ENCODE measurements at places on chromosomes 7 and 10.

- no peak for DNase-seq
These were observed 5.3 kb downstream of the COL1A2 start for GRCh38 chr7:94400022-94400421.

DNA sequence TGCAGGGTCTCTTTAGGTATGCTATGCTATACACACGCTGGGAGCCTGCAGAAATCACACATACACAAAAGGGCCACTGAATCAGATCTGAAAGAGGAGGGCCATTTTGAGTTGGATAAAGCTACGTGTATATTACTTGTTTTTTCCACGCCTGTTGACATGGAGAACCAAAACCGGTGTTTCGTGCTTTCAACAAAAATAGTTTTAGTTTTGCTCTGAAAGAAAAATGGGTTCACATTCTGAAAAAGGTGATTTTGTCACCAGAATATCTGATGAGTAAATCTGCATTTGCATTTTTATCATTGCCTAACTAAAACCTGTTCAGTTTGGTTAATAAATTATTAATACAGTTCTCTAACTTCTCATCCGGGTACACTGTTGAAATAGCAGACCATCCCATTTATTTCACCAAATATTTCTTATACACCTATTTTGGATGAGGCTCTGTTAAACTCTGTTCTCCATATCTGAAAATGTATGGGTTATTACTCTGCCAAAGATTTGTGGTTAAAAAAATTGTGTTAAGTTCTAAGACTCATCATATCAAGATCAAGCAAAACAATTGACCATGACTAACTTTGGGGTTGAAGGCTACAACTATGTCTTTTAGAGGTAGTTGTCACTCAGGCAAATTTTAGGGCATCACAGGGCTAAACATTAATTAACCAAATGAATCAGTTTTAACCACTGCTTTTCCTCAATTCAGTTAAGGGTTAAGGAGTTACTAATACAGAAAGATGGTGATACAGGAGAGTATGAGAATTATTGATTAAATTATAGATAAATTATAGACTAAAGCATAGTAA is 101.2 kb upstream of the RPA3 start:
- no peak for DNase-seq

GRCh38 chr10:124697443-124697836 is 46.7 kb downstream of the FAM53B start:
- DNase-seq: no peak

GRCh38 chr10:95505641-95506040 is 55.5 kb downstream of the SORBS1 start:
- no peak for DNase-seq

DNA sequence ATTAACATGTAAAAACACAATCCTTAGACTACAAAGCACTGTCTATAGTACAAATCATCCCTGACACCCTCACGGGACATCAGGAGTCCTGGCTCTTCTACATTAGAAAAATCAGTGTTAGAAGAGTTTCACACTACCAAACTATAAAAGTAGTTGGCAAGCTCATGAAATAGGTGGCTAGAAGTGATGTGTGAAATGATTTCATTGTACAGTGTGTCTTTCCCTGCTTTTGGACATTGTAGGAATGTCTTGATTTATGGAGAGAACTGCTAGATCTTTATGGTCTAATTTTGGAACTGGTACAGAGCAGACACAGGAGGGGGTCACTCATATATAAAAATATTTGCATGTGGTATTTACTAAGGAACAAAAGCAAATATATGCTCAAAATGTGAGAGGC is 33.2 kb downstream of the SEMA3A start:
- no peak for DNase-seq

DNA sequence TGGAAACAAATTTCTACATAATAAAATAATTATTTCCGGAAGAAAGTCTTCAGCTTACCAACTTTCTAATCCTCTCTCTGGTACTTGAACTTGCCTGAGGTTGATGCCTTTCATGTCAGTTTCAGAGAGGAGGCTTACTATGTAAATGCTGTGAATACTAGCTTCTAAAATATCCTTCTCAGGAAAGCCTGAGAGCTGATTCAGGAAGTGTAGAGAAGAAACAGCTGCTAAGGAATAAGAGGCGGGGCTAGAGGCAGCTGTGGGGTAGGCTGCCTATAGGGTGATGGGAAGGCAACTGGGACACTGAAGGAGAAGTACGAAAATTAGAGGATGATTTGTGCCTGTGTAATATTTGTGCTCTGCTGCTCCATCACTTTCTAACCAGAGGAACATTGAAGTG is 69.3 kb downstream of the AVL9 start:
- DNase-seq: no peak

DNA sequence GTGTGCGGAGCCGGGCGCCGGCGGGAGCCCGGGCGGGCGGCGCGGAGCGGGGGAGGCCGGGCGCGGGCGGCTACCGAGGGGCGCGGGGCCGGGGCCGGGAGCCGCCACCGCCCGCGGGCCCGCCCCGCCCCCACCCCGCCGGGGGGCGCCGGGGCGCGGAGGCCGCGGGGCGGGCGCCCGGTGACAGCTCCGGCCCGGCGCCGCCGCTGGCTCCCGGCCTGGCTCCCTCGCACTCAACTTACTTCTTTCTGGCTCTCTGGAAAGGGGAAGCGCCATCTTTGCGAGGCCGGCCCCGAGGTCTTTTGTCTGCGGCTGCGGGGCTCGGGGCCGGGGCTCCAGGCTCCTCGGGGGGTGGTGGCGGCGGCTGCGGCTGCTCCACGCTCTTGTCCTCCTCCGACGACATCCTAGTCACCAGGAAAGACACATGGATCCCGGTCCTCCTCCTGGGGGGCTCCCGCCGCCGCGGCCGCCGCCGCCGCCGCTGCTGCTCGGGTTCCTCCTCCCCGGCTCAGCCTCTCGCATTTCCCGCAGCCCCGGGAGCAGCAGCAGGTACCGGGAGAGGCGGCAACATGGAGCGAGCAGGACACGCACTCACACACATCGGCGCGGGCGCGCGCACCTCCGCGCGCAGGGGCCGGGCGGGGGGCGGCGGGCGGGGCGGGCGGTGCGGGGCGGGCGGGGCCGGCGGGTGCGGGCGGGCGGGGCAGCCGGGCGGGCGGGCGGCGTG is at the start of gene KMT2C:
KMT2C (minus strand) TSS at position 620 of the 727 bp plus-strand sequence; CDS start at position 403, 217 bp downstream.
- no peak for DNase-seq

GRCh38 chr10:72334196-72334824 is 20.4 kb downstream of the DNAJB12 start:
- peak; percentile 60 for DNase-seq

DNA sequence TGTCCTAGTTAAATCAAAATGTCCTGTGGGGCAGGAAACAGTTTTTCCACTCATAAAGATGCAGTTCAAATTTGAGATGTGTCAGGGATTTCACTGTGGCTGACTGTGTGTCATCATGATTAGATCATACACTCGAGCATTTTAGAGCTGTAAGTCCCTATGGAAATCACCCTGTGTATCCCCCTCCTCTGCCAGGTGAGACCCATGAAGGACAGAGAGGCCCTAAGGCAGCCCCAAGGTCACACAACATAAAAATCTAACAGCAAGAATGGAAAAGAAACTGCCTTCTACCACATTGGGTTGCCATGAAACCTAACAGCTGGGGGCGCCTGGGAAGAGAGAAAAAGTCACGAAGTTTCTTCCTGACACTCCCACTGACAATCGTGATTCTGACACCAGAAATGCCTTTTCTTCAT is 135.8 kb downstream of the KCNMA1 start:
- DNase-seq: no peak

GRCh38 chr10:120492346-120492745 is 35.3 kb downstream of the PLPP4 start:
- DNase-seq: no peak

DNA sequence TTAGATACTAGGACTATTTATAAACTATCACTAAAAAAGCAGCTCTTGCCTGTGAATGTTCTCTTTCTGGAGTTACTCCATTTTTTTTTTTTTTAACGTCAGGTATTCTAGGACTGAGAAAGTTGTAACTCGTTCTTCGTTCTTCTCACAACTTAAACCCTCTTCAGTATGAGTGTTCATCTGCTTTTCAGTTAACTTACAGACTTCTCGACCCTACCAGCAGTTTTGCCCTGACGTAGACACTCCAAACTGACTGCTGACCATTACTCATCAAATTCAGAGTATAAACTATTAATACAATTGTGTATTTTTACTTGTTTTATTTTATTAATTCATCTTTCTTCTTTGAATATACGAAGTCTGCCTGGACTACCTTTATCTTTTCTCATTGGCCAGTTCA is 353.1 kb downstream of the GPR37 start:
- DNase-seq: no peak

DNA sequence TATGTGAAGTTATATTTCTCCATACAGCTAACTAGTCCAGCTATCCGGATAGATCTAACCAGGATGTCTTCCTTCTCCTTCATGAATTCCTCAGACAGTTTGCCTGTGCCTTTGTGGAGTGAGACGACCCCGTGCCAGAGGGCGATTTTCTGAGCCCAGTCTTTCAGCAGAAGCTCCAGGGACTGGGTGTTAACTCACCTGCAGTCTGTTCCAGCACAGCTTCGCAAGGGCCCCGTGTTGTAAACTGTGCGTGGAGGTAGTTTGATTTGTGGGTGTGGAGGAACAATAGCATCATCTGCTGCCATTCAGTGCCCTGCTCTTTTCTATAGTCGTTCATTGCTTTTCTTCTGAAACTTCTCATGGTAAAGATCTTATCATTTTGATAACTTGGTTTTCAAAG is 103.8 kb downstream of the INPP5A start:
- no peak for DNase-seq

DNA sequence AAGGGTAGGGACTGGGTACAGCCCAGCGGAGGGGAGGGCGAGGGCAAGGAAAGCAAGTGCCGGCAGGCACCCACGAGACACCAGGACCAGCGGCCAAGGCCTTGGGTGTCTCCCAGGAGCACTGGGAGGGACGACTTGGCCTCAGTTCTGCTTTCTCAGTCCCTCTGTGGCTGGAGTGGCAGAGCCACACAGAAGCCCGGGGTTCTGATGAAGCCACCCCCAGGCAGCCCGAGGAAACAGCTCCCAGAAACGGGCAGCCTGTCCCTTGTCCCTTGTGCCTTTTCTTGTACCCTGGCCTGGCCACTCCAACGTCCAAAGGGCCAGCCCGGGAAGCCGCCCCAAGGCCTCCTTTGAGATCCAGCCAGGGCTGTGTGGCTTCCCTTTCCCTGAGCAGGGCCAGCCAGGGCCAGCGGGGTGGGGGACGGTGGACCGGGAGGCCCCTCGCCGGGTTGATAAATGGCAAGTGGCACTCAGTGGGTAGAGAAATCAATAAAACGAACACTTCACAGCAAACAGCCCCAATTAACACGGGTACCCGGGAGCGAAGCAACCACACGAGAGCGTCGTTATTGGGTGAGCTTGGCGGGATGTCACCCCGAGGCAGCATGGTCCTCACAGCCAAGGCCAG is 69.8 kb upstream of the GNA12 start:
- DNase-seq: no peak

DNA sequence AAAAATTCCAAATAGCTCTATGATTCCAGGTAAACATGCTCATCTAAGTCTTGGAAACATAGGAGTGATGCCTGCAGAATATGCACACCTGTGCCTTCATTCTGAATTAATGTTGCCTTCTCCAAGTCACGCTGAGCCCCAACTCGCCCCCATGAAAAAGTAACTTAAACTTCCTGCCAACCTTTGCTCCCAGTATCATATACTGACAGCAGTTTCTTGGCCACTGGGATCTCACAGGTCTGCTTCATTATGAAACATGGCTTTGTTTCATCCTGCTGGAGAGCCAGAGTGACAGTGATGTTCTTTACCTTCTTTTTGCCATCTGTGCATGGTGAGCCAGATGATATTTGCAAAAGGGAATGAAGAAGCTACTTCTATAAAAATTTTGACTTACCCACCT is 34.9 kb downstream of the ABLIM1 start:
- no peak for DNase-seq

- DNase-seq: no peak
These were observed 143.6 kb upstream of the KIF5B start for GRCh38 chr10:32199714-32200394.

DNA sequence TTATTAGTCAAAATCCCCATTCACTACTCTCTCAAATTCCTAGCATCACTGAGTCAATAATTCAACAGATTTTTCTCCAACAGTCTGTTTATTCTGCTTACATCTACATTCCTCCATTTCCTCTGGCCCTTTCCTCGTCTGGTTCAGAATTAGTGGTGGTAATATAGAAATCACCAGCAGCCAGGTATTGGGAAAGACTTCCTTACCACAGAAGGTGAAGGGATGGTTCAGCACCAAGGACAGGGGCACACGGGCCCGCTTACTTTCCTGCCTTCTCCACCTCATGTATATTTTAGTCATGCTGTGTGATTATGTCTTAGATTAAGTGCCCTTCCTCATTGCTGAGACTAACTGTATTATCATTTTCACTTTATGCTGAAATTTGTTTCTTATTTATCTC is 70.4 kb upstream of the APBB1IP start:
- no peak for DNase-seq

DNA sequence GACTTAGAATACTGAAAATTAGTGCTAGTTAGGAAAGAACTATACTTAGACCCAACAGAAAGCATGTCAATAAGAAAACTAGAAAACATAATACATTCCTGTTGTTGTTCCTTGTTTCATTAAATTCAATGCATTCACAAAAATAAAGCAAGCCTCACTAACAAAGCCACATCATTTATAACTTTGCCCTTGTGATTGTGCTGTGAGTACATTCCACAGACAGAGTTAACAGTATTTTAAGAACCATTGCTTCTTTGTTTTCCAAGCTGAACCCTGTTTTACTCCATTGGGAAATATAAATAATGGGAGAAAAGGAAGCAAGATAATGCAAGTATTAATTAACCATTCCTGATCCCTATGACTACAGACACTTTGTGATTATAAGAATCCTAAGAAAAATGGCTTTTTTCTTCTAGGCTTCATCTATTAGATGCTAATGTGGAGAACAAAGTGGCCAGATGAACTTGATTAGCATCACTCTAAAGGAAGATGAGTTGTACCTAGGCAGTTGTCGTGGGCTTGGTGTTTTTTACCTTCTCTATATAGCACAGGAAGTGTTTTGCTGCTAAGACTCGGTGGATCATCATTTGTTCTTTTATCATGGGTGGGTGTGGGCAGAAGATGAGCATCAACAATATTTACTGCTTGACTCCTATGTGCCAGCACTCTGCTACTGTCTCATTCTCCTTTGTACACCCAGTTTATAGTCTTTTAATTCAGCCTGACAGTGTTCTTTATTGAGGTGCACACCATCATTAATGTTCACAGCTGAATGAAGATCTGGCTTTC is 34.2 kb upstream of the ZNRF2 start:
- DNase-seq: no peak

- peak; percentile 73 for DNase-seq
These were observed 37.8 kb upstream of the PSAP start for GRCh38 chr10:71888623-71889387.
